ENCODE measurements at places on chromosomes 4 and X. TPM values are rescaled to one million over a fixed set of nuclear protein-coding genes. Genes with fewer than 3 reads are reported as not detected.

The SPANXA1 gene
- not detected for total RNA-seq

- DNase-seq: no peak
These were observed 129.4 kb upstream of the ARSJ start for GRCh38 chr4:114108869-114109268.

The PPP2R2C gene
- total RNA-seq: not detected

DNA sequence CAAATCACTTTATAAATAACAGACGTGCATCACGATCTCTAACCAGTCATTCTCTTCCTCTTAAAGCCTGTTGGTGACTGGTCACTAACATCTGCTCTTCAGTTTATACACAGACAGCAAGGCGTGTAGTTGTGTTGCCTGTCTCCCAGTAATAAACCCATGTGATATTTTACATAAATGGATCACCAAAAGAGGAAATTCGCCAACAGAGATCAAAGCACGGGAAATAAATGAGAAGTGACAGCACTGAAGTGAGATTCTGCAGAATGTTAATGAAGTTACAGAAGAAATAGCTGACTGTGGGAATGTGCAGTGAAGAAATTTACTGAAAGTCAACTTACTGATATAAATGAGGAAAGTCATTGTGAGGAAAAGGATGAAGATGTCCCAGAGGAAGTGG is 47.0 kb downstream of the AFF1 start:
- DNase-seq: no peak

GRCh38 chr4:162408309-162408708 is 244.5 kb upstream of the FSTL5 start:
- no peak for DNase-seq

DNA sequence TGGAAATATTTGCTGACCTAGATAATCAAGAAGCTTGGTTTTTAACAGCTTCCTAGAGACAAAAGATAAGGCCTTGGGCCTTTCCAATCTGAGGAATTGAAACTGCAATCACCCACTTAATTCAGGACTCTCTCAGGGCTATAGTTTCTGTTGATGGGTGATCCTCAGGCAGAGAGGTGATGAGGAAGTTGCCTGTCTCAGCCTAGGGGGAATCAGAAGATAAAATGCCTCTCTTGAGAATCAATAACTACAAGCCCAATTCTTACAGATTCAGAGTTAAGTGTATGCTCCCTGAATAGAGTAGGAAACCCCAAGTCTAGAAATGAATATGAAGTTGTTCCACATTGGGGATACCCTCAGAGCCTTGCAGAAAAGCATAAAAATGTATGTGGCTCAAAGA is 45.5 kb downstream of the NFKB1 start:
- no peak for DNase-seq

The CLNK gene
- not detected for total RNA-seq

DNA sequence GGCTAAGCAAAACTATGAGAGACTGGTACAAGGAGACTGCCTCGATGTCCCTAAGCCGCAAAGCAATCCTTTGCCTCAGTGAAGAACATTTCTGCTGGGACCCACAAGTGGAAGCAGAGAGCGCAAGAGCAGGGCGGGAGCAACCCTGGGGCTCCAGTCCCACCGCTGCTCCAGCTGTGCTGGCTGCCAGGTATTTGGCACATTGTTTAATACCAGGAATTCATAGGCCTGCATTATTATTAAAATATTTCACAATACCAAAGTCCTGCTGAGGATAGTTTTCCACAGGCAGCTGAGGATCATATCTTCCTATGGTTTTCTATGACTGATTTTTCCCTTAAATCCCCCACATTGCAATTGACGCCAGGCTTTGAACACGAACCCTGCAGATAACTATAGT is 163.5 kb upstream of the TLL1 start:
- DNase-seq: no peak

GRCh38 chr4:2492970-2493369 is 24.1 kb downstream of the RNF4 start:
- no peak for DNase-seq

- no peak for DNase-seq
These were observed 115.9 kb upstream of the RBPJ start for GRCh38 chr4:26204911-26205370.

The TMEM165 gene
- 165 TPM for total RNA-seq

The UGT2B10 gene
- not detected for total RNA-seq

- no peak for DNase-seq
These were observed 231.8 kb upstream of the AGA start for GRCh38 chr4:177673985-177674489.

GRCh38 chr4:184949020-184949419 is 69.3 kb upstream of the HELT start:
- no peak for DNase-seq

GRCh38 chr4:45100956-45101818 is 374.8 kb upstream of the GNPDA2 start:
- no peak for DNase-seq

DNA sequence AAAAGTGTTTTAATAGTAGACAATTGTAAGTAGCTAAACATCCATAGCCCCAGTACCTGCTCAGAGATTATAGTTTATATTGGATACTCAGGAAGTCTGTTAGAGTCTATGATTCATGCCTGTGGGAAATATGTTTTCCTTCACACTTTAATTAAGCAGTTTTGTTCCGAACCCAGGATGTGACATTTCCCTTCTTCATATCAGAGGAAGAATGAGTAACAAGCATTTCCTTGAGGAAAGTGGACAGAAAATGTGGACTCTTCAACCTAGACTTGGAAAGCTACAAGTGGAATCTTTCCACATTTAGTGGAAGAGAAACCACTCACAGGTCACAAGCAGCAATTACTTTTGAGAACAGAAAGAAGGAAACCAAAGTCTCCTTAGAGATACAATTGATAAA is 419.4 kb downstream of the C4orf33 start:
- DNase-seq: no peak

DNA sequence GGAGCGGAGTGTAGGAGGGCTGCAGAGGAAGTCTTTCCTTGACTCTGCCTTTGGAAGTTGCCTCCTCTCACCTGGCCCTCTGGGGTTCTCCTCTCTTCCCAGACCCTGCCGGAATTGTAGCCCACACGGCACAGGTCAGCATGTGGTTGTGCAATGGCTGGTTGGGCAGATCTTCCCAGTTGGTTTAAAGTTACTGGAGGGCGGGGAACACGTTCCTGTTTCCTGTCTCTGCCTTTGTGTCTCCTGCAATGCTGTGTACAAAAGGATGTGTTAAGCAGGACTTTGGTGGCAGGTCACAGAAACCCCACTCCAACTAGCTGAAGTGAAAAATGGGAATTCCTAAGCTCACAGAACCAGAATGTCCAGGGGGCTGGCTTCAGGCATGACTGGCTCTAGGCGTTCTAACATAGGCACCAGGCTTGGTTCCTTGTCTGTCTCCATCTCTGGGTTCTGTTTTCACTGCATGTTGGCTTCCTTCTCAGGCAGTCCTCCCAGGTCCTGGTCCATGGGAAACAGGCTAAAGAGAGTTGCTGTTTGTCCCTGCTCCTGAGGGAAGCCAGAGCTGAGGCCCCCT is 19.9 kb downstream of the SORCS2 start:
- DNase-seq: no peak

GRCh38 chr4:26197018-26197779 is 123.6 kb upstream of the RBPJ start:
- DNase-seq: no peak

DNA sequence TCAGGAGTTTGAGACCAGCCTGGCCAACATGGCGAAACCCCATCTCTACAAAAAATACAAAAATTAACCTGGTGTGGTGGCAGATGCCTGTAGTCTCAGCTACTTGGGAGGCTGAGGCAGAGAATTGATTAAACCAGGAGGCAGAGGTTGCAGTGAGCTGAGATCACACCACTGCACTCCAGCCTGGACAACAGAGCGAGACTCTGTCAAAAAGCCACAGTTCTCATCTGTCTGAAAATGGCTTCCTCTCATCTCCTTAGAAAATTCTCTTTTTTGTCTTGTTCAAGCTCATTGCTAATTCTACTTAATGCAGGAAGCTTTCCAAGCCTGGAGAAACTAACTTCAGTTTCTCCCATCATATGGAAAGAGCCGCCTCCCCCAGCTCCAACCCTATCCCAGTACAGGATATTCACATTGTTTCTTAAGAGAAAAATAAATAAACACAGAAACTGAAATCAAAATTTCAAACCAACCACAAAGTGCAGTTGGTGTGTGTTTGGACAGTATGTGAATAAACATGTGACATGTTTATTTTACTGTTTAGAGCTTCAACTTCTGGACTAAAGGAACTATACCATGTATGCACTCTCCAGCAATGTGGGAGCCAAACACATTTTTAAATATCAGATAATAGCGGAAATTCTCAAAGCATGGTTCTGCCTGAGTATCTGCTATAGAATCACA is 55.0 kb upstream of the GAB1 start:
- DNase-seq: peak; percentile 4

The ZCCHC18 gene
- total RNA-seq: 0.90 TPM

DNA sequence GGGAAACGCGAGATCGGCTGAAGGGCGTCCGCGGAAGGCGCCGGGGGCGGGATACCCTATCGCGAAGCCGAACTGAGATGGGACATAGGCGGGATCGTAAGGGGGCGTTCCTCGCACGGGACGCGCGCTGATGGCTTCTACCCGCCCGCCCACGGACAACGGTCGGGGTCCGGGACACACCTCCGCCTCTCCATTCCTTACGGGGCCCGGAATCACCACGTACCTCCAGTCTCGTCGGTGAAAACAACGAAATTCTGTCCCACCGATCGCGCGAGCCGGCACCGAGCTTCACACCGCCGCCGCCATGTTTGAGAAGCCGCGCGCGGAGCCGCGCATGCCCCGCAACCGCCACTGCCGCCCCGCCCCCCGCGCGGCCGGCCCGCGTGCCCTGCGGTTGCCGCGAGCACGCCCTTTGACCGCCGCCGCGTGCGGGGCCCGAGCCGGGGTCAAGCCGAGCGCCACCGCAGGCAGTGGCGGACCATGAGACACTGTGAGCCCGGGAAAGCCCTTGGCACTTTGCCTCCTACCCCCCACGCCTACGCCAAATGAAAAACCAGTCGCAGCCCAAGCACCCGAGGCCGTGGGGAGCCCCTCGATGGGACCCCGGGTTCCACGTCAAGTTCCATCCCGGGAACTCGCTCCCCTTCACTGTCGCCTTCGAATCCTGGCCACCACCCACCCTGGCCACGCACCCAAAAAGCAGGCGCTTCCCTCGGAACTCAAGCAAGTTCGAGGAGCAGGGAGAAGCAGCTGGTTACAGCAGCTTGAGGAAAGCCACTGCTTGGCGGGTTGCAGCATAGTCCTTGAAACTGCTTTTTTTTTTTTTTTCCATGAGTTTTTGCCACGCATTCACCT is at the start of gene SCML2:
SCML2 (minus strand) TSS at position 320 of the 855 bp plus-strand sequence. CDS start 20,617 bp downstream, outside the sequence.
- DNase-seq: no peak

- no peak for DNase-seq
These were observed 146.8 kb downstream of the ENOX2 start for GRCh38 chrX:130756233-130756632.

The MAP3K15 gene
- total RNA-seq: not detected

DNA sequence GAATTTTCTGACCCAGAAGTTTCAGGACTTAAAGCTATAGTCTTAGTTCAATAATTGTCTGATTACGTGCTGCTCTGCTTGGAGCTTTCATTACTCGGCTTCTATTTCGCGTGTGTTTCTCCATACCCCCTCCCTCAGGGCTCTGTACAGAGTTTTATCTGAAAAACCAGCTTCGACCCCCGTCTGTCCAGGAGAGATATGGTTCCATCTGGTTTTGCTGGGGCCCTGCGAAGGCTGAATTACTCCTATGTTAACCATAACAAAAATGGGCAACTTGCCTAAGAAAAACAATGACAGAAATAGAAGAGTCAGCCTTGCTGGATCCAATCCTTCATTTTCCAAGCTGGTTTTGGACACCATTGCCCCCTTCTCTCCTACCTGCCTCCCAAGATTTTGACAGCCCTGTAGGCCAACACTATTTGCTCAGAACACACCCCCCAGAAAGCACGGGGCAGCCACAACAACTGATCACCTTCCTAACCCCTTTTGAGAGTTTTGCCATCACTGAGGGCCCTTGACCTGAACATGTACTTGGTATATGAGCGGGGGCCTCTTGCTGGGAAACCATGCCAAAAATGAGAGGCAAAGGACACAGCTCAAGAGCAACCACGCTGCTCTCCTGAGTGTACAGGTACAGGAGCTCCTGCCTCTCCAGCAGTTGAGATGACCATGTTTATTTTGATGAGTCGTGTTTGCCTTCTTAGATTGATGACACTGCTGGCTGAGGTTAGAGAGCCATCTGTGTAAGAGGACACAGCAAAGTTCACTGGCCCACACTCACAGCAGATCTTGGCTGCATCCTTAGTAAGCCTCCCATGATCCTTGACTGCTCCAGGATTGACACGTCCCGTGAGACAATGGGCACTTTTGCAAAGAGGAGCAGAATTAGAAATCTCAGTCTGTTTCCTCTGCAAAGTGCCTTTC is 36.2 kb upstream of the ATP6AP2 start:
- DNase-seq: no peak

GRCh38 chrX:45447331-45447730 is 246.7 kb upstream of the DIPK2B start:
- no peak for DNase-seq

- DNase-seq: no peak
These were observed 58.6 kb downstream of the TAB3 start for GRCh38 chrX:30830326-30830943.

GRCh38 chr4:122091836-122092405 is 60.2 kb upstream of the BLTP1 start:
- DNase-seq: no peak

The SPP1 gene
- total RNA-seq: not detected

The CCKAR gene
- not detected for total RNA-seq

The ODAM gene
- not detected for total RNA-seq

GRCh38 chr4:164377277-164377676 is 376.7 kb upstream of the SMIM31 start:
- DNase-seq: no peak

- no peak for DNase-seq
These were observed 11.0 kb downstream of the GNRHR start for GRCh38 chr4:67743194-67743593.

- DNase-seq: no peak
These were observed 151.9 kb downstream of the AFAP1 start for GRCh38 chr4:7787681-7788141.

The SPANXB1 gene
- not detected for total RNA-seq

DNA sequence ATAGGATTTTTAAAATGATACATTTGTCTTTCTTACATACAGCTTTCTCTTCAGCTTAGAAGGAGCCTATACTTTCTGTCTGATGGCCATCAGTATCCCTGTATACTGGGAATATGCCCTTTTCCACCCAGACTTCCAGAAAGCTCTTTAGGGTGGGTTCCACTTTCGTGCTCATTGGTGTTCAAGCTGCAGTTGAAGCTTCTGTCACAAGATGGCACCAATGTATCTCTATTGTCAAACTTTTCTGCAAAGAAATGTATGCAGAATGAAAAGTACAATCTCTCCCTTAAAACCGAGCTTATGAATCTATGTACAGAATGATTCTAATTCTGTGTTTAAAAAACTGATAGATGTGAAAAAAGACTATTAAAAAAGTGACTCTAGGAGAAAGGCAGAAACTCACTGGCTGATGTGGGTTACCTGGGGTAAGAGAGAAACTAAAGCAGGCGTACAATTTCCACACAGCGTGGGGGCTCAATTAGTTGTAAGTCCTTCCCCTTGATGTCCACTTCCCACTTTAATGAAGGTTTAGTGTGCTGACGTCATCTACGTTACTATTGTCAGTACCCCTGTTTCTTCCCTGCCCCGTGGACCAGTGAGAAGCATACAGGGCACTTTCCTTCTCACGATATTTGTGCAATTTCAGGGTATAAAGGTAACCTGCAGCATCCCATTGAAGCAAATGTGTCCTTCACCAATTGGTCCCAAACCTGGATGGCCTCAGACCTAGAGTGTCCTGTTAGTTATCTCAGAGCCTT is 57.3 kb upstream of the TCEAL2 start:
- DNase-seq: peak; percentile 74

Data from Karpas-422 (cell line).